ENCODE measurements at places on chromosomes 2 and 18.

DNA sequence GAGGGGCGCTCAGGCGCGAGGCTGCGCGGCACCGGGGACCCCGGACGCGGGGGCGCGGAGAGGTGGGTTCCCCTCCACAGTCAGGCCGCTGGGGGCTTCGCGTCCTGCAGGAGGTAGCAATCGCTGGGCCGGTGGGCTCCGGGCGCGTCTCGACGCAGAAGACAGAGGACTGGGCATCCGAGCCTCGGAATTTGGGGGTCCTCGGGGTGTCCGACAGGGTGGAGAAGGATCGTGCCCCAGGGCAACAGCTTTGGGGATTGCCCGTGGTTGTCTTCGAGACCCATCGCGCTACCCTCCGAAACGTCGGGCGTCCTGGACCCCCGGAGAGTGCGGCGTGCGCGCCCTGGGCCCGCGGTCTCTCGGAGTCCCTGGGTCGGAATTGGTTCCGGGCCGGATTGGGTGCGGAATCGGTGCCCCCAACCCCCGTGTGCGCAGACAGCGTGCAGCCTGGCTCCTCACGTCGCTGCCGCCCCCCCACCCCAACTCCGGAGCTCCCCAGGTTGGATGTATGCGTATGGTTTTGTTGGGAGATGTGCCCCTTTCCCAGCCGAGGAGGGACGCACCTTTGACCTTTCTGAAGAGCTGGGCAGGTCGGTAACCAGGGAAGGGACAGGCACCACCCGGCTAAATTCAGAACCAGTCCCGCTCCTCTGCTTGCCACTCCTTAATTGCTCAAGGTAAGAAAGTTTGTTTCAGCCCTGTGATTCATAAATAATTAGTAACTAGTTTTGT is 750 bp downstream of the NPAS2 start:
- H3K36me3 ChIP-seq, result no peaks in the 10 kb centered on the region
- peak overlapping the region; percentile 74 for H3K4me3 ChIP-seq
- H3K27me3 ChIP-seq, result no peaks in the 10 kb centered on the region

DNA sequence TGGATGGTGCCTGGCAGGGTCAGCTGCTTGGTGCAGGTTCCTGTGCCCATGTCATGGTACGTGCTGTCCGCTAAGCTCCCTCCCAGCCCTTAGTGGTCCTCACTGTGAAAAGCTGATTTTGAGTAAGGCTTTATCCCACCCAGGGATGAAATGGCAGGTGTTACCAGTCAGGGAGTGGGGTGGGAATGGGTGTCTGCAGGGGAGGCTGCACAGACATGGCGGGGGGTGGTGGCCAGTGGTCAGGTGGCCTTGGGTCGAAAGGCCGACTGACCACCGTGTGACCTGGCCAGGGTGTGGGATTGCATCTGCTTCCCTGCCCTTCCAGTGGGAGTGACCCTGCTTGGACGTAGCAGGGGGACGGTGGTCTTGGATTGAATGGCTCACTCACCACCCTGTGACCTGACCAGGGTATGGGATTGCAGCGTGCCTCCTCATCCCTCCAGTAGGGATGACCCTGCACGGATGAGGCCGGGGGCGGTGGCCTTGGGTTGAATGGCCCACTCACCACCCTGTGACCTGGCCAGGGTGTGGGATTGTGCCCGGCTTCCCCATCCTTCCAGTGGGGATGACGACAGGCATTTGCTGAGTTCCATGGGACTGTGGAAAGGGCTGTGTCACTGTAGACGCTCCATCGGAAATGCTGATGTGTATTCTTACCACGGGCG is 29.8 kb downstream of the AGAP1 start:
- H3K4me1 ChIP-seq, result peaks cover 26% of the 10 kb centered on the region
- H3K27me3 ChIP-seq, result no peaks in the 10 kb centered on the region
- H3K36me3 ChIP-seq, result no peaks in the 10 kb centered on the region
- H3K4me3 ChIP-seq, result no peak overlapping the region

GRCh38 chr18:61829108-61829507 is 63.7 kb downstream of the RNF152 start:
- H3K27me3 ChIP-seq, result no peaks in the 10 kb centered on the region
- H3K27ac ChIP-seq, result no peak overlapping the region
- H3K36me3 ChIP-seq, result no peaks in the 10 kb centered on the region
- peaks cover 10% of the 10 kb centered on the region for H3K4me1 ChIP-seq
- no peak for DNase-seq

- H3K27me3 ChIP-seq, result no peaks in the 10 kb centered on the region
- H3K4me3 ChIP-seq, result no peak overlapping the region
- H3K36me3 ChIP-seq, result no peaks in the 10 kb centered on the region
- no peak overlapping the region for H3K27ac ChIP-seq
- H3K4me1 ChIP-seq, result peaks cover 15% of the 10 kb centered on the region
Observed at GRCh38 chr2:231682603-231683291, 25.6 kb upstream of the PTMA start.
